ENCODE measurements at places on chromosomes 5 and 9.

DNA sequence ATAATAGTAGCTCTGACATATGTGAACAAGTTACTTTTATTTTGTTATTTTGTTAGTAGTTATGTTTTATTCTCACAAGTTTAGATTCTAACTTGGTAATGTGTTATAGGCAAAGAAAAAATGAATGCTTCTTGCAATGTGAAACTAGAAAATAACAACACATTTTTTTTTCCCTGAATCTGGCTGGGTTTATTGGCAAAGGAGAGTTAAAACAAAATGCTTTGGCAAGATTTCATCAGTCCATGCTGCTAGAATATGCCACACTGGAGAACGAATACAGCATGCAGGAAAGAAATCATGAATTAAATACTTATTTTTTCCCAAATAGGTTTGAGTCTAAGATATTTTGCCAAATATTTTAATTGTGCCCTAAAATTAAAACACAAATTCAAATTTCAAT lies 1048.1 kb upstream of the ACO1 start:
- H3K27me3 ChIP-seq, result no peaks in the 10 kb centered on the region
- no peak for DNase-seq
- H3K27ac ChIP-seq, result no peak overlapping the region
- H3K4me1 ChIP-seq, result no peaks in the 10 kb centered on the region
- H3K36me3 ChIP-seq, result no peaks in the 10 kb centered on the region

GRCh38 chr5:163506095-163506457 lies 657 bp downstream of the MAT2B start:
- H3K4me3 ChIP-seq, result peak overlapping the region; percentile 96
- no peak for DNase-seq
- no peaks in the 10 kb centered on the region for H3K27me3 ChIP-seq
- H3K27ac ChIP-seq, result peak overlapping the region; percentile 98
- peaks cover 5% of the 10 kb centered on the region for H3K36me3 ChIP-seq

- H3K27me3 ChIP-seq, result peaks cover 27% of the 10 kb centered on the region
- no peak overlapping the region for H3K27ac ChIP-seq
- H3K4me3 ChIP-seq, result no peak overlapping the region
- DNase-seq, result no peak
- no peaks in the 10 kb centered on the region for H3K4me1 ChIP-seq
Measured at GRCh38 chr9:133597316-133597957, 11.8 kb downstream of the FAM163B start.

GRCh38 chr5:72000707-72001106 lies 106.6 kb upstream of the MAP1B start:
- no peaks in the 10 kb centered on the region for H3K36me3 ChIP-seq
- H3K27me3 ChIP-seq, result peaks cover 12% of the 10 kb centered on the region
- no peak for DNase-seq
- no peaks in the 10 kb centered on the region for H3K4me1 ChIP-seq
- no peak overlapping the region for H3K27ac ChIP-seq

DNA sequence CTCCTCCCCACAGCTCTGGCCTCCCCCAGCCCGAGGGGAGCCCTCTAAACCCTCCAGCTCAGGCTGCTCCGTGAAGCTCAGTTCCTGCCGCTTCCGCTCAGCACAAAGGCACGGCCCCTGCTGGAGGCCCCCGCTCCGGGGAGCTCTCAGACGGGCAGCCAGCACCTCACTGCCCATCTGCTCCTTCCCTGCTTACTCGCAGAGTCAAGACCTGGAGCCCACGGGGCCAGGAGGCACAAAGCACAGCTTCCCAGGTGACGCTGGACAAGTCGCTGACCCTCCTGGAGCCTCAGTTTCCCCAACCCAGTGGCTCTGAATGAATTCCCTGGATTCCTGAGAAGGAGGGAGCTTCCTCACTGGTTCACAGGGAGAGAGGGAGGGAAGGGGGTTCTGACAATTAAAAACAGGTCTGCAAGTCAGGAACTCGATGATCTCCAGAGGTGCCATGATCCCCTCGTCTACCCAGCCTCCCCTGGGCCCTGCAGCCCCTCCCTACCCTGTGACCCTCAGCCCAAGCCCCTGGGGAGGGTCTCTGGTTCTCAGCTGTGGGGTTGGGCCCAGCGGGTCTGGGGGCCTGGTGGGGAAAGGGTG lies 36.2 kb downstream of the VAV2 start:
- H3K27me3 ChIP-seq, result no peaks in the 10 kb centered on the region
- H3K4me3 ChIP-seq, result peak overlapping the region; percentile 84
- H3K4me1 ChIP-seq, result peaks cover 63% of the 10 kb centered on the region
- peaks cover 10% of the 10 kb centered on the region for H3K36me3 ChIP-seq
- peak overlapping the region; percentile 99 for H3K27ac ChIP-seq

DNA sequence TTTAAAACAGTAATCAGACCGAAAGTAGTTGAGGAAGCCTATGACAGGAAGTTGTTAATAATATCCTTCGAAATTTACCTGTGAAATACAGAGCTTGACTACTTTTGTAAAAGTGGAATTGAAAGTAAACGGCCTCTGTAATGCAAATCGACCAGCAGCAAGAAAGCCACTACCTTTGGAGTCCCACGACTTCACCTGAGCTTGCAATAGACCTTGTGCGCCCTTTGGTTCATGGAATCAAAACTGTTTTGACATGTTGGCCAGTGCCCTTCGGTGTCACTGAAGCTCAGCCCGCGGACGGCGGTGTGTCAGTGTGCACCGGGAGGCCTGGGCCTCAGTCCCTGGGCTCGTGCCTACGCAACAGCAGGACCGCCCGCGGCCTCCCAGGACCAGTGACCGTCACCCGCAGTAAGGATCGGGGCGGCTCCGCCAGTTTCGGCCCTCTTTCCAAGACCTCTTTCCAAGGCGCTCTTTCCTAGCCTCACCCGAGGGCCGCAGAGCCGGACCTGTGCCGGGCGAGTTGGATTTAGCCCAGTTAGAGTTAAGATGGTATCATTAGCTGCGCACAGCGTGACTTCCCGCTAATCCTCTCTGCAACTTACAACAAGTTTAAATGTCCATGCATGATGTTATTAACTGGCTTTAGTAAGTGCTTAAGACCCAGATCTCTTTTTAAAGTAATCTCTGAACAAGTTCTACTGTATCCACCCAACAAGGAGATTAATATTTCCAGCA lies 223.3 kb downstream of the MEF2C start:
- no peak overlapping the region for H3K27ac ChIP-seq
- peaks cover 16% of the 10 kb centered on the region for H3K4me1 ChIP-seq
- peaks cover 43% of the 10 kb centered on the region for H3K27me3 ChIP-seq
- no peaks in the 10 kb centered on the region for H3K36me3 ChIP-seq

DNA sequence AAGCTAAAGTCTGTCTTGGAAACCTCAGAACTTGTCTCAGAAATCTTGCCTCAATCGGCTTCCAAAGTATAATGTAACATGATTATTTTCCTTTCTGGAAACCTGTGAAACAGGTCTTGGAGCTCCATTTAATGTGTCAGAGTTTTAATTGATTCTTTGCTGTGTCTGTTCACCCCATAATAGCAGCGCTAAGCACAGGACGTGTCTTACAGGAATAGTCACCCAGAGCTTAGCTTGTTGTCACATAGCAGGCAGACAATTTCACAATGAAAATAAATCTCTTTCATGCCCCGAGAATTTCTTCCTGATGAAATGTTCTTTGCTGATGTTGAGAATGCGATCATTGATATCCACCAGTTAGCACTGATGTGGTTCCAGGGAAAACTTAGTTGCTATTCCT lies 40.2 kb upstream of the PTPN3 start:
- no peak overlapping the region for H3K27ac ChIP-seq
- no peaks in the 10 kb centered on the region for H3K4me1 ChIP-seq
- no peak for DNase-seq

GRCh38 chr5:44365345-44365744 lies 23.9 kb downstream of the FGF10 start:
- no peak overlapping the region for H3K4me3 ChIP-seq
- H3K4me1 ChIP-seq, result no peaks in the 10 kb centered on the region
- no peak overlapping the region for H3K27ac ChIP-seq
- H3K36me3 ChIP-seq, result no peaks in the 10 kb centered on the region

Measured in stimulated activated naive B cell treated with anti-CD40 and anti-IgM and Interleukin-4, amounts not matched to agents 10 μg/mL and 1 μg/mL and 100 μg/mL, for 72 hours (primary cell).